ENCODE measurements at places on chromosomes 7 and 10.

DNA sequence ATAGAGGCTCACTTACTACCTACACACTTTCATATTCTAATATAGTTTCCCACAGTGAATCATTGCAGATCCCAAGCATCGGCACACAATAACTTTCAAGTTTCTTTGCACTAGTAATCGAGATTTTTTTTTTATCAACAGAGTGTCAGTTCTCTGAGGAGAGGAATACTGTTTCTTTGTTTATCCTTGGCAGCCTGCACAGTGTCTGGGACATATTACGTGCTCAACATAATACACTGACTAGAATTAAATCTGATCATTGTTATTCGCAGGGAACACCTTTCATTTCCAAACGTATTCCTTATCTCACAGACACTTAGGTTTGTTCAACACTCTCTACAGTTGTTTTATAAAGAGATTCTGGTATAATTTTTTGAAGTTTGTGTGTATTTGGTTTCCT lies 95.3 kb downstream of the CACNA2D1 start:
- DNase-seq = no peak

DNA sequence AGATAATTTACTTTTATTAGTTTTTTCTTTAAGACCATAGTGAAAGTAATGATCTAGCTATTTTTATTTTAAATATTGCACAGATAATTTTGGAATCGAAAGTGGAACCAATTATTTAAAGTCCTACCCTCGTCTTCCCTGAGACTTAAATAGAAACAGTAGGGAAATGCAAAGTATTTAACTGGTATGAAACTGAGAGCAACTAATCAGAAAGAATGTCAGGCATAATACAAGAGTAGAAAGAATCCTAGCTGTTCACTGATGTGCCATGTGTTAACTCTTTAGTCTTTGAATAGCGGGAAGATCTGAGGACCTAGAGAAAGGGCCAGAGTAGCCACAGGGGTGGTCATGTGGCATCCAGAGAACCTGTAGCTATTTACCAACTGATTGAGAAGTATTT lies 630.0 kb downstream of the NRG3 start:
- DNase-seq = no peak

DNA sequence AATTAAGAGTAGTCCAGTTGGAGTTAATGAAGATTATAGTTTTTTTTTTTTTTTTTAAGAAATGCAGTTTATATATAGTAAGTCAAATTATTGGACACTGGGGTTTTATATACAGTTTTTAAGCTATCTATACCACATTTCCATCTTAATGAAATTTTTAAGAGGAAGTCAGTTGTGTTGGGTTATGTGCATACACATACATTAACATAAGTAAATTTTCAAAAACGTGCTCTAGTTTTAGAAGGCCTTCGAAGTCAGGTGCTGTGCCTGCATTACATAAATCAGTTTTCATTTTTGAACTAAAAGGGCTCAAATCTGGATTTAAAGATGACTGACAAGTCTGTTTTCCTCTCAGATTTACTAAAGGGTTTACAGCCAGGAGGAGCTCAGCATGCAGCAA lies 47.6 kb upstream of the FMC1 start:
- no peak for DNase-seq

DNA sequence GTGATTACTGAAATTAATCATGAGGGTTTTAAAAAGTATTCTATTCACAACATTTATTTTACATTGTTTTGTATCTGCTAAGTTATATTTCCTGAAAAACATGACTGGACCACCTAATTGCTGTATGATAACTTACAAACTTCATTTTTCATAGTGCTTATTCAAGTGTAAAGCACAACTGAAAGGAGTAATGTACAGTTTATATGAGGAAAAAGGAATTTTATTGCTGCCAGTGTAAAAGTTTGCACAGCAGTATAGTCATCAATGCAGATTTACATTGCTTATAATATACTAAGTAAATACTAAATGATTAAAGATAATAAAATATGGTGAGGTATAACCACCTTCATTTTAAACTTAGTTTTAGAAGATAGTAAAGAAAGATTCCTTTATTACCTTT lies 4.0 kb downstream of the PTEN start:
- no peak for DNase-seq

- DNase-seq = no peak
Observed at GRCh38 chr10:74973741-74974392, 137.6 kb upstream of the SAMD8 start.

GRCh38 chr10:75887369-75887768 lies 455.9 kb downstream of the LRMDA start:
- no peak for DNase-seq

- DNase-seq = no peak
Observed at GRCh38 chr10:72719941-72720592, 28.1 kb downstream of the MCU start.

GRCh38 chr7:34851431-34851830 lies 185.9 kb downstream of the DPY19L1 start:
- no peak for DNase-seq

DNA sequence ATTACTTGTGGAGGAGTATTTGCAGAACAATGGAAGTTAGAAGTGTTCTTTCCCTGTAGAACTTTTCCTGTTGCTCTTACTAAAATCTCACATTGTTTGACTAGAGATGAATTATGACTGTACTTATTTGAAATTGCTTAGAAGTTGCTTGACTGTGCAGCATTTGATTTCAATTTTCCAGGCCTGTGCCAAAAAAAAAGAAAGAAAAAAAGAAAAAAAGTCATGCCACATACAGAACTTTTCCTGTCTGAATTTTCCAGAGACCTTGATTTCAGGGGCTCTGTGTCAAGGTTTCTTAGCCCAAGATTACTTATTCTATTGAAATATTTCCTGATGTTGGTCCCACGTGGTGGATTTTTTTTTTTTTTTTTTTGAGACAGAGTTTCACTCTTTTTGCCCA lies 3.5 kb upstream of the FAM171A1 start:
- no peak for DNase-seq

DNA sequence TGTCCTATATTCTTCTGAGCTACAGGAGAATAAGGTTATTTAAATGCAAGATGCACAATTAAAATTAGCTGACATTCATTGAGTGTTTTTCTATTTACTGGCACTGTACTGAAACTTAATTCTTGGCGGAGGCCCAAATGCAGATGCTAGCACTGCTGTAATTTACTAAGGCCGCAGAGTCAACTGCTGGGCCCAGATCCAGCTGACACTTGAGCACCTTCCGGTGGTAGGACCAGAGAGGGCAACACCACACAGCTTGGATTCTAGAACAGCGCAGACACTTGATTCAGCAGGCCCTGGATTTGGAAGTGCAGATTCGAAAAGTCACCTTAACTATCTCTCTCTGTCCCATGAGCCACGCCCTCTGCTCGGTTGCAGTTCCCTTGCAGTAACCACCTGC lies 228.6 kb upstream of the TMEM72 start:
- no peak for DNase-seq

- DNase-seq = no peak
Observed at GRCh38 chr10:96904648-96905047, 72.5 kb downstream of the LCOR start.

GRCh38 chr10:65367706-65368105 lies 1558.1 kb upstream of the LRRTM3 start:
- DNase-seq = no peak

DNA sequence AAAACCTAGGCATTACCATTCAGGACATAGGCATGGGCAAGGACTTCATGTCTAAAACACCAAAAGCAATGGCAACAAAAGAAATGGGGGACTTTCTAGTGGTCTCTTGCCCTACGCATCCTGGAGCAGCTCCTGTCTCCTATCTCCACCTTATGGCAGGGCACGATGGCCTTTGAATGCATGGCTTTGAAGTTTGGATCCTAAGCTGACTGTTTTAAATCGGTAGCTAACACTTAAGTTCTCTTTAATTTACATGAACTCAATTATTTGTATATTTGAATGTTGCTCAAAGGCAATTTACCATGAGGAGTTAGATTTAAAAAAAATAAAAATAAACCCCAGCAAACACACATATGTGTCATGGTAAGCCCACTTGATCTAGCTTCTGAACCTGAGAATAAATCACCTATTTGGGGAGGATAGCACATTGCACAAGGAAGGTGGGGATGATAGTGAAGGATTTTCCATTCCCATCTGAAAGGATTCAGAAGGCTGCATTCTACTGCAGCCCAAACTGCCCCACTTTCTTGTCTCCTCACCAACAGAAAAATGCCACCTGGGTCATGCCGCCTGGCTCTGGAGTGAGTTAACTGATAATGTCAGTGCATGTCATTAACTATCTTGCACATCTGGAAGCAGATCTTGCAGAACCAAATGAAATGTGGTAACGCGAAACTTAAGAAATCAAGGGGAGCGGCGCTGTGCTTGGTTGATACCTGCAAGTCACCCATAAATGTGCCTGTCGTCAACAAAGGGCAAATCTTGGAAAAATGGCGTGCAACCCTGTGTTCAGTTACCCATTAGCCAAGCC lies 12.4 kb downstream of the KLF6 start:
- DNase-seq = no peak

DNA sequence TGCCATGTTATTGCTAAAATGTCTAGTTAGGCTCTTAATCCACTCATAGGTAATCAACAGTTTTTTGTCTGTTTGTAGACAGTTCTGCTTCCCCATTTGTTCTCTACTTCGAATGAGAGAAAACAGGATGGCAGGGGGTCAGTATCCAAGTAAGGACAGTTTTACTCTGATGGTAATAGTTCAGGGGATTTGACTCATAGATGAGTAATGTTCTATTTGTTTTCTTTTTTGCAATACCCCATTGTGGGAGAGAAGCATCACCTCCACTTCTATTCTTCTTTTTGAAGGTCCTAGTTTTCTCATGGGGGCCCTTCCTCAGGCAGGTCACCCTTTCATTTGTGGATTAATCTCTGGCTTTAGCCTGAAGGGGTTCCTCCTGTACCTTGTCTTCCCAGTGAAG lies 13.9 kb downstream of the PCLO start:
- DNase-seq = no peak

DNA sequence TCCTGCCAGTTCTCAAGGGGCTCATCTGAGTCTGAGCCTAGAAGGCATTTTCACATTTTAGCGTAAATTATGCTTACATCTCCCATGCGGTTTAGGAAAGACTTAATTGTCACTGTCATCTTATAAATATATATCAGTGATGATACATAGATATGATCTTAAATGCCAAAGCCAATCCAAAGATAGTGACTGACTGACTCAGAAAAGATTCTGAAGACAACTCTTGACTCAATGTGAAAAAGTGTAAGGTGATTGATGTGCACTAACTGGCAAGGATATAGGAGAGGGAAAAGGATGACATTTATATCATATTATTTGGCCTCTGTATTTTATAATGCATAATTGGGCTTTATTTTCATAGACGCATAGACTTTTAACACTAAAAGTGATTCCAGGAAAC lies 84.9 kb upstream of the LRRN3 start:
- no peak for DNase-seq

GRCh38 chr10:110708776-110709443 lies 64.8 kb downstream of the RBM20 start:
- DNase-seq = no peak

DNA sequence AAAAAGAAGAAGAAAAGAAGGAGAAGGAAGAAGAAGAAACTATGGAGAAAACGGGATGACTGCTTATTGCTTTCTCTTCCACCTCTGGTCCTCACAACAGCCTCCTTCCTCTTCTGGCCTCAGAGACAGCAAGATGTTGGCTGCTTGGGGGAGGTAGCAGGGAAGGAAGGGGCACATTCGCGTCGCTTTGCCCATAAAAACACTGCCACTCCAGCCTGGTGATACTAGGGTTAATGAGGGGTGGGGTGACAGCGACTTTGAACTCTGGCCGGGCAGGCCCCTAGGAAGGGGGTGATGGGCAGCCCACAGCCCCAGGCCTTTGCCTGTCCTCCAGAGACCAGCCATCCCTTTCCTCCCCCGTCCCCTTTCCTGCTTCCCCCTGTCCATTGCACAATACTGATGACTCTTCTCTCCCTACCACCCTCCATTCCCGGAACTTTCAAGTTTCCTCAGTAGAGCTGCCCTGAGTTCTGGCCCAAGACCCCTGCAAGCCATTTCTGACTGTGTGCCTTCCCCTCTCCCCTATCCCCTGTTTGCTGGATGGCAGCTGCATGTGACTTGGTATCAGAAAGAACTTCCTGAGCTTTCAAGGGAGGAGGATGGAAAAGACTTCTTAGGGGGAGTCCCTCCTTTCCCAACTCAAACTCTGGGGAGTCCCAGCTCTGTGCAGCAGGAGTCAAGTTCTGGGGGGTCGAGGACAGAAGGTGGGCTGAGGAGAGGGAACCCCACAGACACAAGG lies 2.2 kb upstream of the CUEDC2 start:
- no peak for DNase-seq

DNA sequence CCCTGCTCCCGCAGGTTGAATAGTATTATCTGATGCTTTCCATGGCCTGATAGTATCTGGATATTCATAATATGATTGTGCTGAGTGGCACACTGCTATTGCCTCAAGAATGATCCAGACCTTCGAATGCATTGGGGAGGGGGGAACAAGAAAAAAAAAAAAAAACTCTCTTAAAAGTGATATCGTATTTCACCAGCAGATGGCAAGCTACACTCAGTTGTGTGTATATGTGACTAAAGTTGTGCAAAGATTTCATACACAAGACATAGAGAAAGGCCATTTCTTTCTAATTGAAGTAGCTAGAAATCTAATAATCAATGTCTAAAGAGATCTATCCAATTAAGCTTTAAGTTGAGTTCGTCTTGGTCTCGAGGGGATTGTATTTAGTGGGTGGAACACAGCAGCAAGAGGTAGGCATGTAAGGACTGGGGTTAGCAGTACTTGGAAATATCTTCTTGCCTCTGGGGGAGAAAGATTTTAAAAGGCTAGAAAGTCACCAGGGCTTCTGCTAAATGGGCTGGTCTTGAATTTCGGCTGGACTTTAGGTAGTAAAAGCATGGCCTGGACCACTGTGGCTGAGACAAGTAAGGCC lies 15.3 kb downstream of the SFRP4 start:
- no peak for DNase-seq

GRCh38 chr10:17431871-17432311 lies 22.5 kb downstream of the ST8SIA6 start:
- no peak for DNase-seq

GRCh38 chr7:77223261-77223660 lies 23.6 kb upstream of the FGL2 start:
- DNase-seq = no peak

DNA sequence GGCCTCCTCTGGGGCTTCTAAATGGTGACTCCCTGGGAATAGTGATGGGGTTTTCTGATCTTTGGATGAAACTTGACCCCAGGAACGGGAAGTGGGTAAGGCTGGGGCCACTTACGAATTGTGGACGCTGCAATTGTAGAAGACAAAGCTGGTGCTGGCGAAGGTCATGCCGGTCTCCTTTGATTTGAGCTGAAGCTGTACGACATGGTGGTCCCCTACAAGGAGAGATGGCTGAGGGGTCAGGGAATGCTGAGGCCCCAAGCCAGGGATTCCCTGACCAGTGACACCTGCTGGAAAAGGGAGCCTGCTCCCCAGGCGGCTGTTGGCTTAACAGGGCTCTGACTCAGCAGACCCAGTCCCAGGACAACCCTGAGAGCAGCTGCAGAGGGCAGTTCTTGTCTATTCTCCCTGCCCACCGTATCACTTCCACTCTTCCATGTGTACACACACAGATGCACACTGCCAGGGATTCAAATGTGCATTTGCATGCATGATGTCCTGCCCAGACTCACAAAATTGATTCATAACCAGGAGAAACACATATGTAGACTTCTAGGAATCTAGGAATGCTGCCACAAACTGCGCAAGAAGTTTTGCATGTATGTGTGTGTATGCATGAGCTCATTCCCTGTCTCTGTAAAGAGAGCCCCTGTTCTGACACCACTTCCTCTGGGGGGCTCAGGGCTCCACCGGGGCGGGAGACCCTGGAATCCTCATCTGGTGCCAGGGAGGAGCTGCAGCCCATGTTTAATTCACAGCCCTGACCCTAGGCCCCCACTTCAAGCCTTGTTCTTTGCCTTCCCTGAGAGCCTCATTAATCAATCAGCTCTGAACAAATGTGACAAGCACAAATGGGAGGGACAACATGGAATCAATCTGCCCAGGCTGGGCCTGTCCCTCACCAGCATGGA lies 350.0 kb downstream of the PLXNA4 start:
- no peak for DNase-seq

Measured in effector memory CD8-positive, alpha-beta T cell (primary cell).